ENCODE measurements at places on chromosomes 2 and 18.

GRCh38 chr2:114201781-114202180 lies 240.7 kb upstream of the DPP10 start:
- no peak for DNase-seq

- DNase-seq, result no peak
These were observed 168.5 kb downstream of the TPGS2 start for GRCh38 chr18:36660311-36660710.

DNA sequence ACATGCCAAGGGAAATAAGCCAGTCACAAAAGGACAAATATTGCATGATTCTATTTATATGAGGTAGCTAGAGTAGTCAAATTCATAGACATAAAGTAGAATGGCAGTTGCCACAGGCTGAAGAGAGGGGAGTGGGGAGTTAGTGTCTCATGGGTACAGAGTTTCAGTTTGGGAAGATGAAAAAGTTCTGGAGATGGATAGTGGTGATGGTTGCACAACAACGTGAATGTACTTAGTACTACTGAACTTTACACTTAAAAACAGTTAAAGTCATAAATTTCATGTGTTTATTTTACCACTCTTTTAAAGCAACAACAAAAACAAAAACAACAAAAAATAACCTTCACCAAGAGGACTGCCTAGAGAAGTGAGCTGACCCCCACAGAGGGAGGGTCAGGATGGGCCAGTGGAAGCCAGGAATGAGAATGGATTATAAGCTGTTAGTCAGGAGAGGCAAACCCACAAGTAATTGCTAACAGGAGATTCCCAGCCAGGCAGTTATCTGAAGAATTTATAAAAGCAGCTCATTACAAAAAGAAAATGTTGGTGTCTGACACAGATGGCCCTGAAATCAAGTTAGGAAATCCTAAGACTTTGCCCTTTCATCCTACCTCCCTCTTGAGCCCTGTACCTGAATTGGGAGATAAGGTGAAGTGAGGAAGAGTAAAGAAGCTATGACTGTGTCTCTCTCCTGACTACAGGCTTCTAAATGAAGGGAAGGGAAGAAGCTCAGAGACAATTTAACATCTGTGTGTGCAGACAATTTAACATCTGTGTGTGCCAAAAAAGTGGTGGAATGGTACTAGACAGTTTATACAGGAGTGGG lies 263.4 kb downstream of the PDE11A start:
- DNase-seq, result no peak

- no peak for DNase-seq
These were observed 12.8 kb upstream of the MAP3K20 start for GRCh38 chr2:173062801-173063200.

DNA sequence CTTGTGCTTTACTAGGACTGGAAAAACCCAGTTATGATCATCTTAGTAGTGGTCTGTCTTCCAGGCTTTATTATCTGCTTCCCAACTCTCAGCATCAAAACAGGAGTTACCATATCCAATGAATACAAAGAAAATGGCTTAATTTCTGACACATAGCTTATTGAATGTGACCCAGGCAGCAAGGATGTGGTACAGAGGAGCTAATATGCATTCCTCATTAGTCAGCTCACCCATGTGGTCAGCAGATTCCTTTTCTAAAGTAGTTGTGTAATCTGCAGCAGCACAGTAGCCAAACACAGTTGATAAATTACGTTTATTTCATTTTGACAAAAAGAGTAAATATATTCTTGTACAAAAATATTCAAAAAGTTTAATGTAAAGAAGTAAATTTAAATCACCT lies 43.6 kb downstream of the TSPYL6 start:
- DNase-seq, result no peak

- no peak for DNase-seq
These were observed 993.6 kb upstream of the NXPH2 start for GRCh38 chr2:139773720-139774277.

DNA sequence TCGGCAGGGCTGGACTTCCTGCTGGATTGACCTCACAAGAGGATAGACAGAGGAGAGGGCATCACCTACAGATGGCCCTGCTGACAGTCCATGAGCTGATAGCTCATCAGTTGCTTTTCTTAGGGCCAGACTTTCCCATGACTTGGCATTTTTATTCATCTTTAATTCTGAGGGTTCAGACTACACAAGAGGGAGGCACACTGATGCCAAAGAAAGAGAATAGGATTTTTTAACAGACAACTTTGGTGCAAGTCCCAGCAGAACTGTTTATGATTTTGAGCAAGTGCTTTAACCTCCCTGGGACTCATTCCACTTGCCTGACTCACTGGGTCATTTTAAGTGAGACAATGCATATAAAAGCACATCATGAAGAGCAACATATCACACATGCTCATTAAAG lies 299.2 kb downstream of the INSIG2 start:
- DNase-seq, result no peak

DNA sequence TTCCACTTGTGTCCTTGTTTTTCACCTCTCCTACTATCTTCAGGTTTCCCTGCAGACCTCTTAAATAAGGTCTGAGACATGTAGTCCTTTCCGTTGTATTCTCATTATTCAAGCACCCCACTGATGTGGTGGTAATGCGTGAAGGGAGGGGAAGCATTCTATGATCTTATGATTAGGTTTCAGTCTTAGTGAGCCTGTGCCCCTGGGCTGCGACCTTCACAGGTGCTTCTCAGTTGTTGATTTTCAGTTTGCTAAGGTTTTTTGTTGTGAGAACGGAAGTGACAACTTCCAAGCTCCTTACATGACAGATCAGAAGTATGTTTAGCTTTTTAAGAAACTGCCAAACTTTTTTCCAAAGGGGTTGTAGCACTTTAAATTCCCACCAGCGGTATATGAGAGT lies 41.3 kb downstream of the VPS54 start:
- DNase-seq, result peak; percentile 70

- DNase-seq, result no peak
These were observed 376.6 kb upstream of the NETO1 start for GRCh38 chr18:73244401-73244800.

DNA sequence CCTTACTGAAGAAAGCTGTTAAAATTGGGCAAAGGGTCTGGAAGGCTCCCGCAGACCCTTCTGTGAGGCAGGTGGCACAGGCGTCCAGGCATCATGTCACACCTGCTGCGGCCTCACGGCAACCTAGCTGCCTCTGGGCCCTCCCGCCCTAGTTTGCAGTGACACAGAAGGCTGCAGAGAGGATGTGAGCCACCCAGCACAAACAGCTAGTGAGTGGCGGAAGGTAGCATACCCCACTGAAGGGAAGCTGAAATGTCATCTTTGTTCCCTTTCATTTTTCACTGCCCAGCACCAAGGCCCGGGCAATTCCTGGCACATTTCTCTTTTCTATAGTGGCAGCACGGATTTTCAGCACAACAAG lies 53.8 kb downstream of the TRAPPC12 start:
- DNase-seq, result no peak

- DNase-seq, result no peak
These were observed 55.6 kb downstream of the VIL1 start for GRCh38 chr2:218474527-218474926.

GRCh38 chr18:2114765-2115164 lies 456.5 kb downstream of the METTL4 start:
- no peak for DNase-seq

DNA sequence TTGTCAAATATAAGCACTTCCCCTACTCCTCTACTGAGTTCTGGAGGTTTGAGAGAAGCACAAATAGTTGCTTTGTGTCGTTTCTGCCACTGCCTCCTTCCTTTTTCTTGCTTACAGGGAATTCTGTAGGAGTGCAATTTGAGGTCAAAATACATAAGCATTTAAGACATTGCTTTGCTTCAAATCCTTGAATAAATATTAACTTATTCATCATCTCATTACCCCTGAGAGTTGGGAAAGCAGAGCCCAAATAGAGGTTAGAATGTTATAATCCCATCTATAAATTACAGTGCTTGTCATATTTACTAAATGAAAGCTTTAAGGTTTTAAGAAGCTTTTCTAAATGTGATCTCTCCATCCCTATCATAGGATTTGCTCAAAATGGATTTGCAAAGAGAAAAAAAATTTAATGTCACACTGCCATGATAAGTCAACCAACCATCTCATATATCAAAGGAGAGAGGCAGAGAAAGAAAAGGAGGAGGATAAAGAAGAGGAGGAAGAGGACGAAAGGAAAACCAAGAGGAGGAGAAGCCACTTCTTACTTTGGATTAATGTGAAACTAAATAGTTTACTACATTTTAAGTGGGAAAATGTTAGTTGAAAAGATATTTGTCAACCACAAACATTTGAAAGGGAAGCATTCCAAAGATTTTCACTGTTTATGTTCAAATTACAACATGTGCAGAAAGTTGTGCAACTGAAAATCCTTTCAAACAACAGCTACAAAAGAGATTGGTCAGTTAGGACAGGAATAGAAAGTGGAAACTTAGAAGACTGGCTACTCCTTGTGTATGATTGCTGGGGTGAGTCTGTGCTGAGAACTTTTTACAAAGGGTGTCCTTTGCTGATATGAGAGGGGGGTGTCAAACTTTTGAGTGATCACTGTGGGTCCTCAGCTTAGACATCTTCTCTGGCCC lies 277.3 kb upstream of the FN1 start:
- DNase-seq, result no peak

- no peak for DNase-seq
These were observed 154.1 kb upstream of the ZSWIM2 start for GRCh38 chr2:187003038-187003554.

GRCh38 chr2:133194362-133194655 lies 374.0 kb downstream of the NCKAP5 start:
- DNase-seq, result no peak
